ENCODE measurements at places on chromosomes 4 and X.

- DNase-seq, result no peak
Observed at GRCh38 chrX:49829016-49829415, at the start of gene PAGE4. TSS of gene PAGE4 (plus strand) at chrX:49829303. CDS start at chrX:49830429, 1,126 bp downstream.

DNA sequence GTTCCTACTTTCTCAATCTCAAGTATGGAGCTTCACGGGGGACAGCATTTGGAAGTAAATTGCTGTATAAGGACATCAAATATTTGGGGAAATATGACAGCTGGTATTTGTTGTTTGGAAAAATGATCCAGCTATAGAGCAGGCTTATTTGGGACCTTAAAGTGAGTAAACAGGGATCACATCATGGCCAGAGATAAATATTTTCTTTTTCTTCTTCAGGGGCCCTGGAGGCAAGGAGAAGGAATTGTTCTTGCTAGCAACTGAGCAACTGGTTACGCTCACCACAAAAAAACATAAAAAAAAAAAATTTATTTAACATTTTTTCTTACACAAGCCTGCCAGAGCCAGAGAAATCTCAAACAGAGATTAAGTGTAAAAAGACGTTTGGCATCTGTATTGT lies 277.2 kb upstream of the UGT8 start:
- no peak for DNase-seq

GRCh38 chr4:6333301-6334202 lies 63.9 kb downstream of the WFS1 start:
- DNase-seq, result no peak

GRCh38 chr4:77002321-77003107 lies 53.0 kb downstream of the SEPTIN11 start:
- no peak for DNase-seq

DNA sequence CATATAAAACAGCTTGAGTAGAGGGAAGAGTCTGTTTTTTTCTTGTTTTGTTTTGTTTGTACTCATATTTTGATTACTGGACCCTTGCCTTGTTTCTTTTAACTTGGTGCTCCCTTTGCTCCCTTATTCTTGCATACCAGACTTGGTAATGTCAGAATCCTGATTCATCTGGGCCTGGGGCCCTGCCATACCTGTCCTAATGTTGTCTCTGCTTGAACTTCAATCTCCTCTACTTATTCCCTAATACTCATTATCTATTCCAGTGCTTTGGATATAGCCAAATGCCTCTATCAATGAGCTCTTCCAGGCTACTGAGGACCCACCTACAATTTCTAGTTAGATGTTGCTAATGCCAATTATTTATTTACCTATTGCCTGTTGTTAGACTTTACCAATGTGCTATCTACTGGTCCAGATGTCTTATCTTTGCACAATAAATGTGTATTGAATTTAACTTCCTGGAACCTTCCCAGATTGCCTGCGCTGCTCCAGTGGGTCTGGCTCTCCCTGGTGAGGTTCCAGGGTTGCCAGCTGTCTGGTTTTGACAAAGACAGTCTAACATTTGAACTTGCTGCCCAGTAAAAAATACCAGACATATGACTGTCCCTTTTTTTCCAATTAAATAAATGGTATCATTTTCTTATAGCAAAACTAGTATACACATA lies 64.4 kb upstream of the ACSL4 start:
- DNase-seq, result no peak

Measured in NCI-H1436 treated with DMSO at 0.1 percent for 48 hours (cell line).